ENCODE measurements at places on chromosomes 1 and 21.

DNA sequence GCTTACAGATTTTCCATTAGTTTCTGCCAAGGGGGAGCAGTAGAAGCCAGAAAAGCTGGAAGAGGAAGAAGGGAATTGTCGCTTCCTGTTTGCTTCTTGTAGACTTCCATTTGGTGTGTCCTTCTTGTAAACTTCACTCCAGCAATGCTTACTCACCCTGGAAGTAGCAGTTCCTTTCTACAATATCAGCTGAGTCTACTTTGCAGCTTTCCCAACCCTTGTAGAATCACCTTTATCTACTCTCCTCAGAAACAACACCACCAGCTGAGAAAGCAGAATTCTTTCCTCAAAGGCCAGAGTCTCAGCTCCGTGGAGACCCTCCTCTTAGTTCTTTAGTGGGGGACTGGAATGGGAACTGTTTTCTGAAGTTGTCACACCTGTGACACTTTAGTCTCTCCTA lies 1136.7 kb upstream of the TMPRSS15 start:
- DNase-seq = no peak

GRCh38 chr1:199612976-199613774 lies 414.3 kb upstream of the NR5A2 start:
- DNase-seq = peak; percentile 90

GRCh38 chr1:240138867-240139266 lies 47.2 kb downstream of the FMN2 start:
- DNase-seq = no peak

DNA sequence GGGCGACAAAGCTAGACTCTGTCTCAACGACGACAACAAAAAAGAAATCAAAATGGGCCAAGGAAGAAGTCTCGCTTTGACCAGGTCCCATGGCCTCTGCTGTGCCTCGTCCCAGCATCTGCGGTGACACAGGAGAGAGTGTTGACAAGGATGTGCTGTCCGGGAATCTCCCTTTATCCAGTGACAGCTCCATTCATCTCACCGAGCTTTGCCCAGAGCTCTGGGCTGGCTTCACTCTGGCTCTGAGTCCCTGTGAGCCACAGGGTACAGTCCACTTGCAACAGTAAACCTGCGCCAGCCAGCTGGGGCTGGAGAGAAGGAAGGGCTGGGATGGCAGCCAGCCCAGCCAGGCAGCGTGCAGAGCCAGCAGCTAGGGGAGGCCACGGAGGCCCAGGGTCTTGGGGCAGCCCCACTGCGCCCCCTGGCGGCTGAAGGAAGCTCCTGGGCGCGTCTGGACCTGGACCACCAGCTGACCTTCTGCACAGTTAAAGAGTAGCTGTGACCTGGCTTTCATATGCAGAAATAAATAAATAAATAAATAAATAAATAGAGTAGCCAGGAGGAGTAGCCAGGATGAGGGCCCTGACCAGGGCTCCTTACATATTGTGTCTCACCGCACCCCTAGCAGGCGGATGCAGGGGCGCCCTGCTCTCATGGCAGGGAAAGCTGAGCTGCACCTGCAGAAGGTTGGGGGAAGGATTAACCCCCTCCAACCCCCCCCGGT lies 29.7 kb downstream of the ENO1 start:
- peak; percentile 86 for DNase-seq

DNA sequence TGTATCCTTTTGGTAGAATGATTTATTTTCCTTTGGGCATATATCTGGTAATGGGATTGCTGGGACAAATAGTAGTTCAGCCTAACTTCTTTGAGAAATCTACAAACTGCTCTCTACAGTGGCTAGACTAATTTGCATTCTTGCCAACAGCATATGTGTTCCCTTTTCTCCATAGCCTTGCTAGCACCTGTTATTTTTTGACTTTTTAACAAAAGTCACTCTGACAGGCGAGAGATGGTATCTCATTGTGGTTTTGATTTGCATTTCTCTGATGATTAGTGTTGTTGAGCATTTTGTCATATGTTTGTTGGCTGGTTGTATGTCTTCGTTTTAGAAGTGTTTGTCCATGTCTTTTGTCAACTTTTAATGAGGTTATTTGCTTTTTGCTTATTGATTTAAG lies 99.8 kb downstream of the UCK2 start:
- DNase-seq = no peak

- no peak for DNase-seq
These were observed 131.1 kb downstream of the NEK7 start for GRCh38 chr1:198287916-198288315.

GRCh38 chr1:82032068-82032467 lies 231.3 kb downstream of the ADGRL2 start:
- no peak for DNase-seq

DNA sequence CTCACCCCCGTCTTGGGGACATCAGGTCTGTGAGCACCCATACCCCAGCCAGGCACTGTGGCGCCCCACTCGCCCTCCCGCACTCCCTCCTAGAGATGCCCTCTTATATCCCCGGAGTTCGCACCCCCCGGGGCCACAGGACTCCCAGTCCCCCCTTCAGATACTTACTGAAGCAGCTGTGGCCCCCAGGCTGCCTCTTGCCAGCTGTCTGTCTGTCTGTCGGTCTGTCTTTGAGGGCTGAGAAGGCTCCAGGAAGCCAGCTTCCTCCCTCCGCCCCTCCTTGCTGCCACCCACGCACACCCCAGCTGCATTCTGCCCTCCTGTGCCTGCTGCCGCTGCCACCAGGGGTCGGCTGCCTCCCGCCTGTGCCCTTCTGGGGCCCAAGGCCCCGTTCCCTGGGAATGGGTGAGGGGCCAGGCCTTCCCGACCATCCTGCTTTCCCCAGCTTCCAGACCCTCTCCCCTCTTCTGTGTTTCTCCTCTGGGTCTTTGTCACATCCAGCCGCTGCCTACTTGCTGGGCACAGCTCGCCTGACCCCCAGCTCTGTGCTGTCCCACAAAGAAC lies at the start of gene PTPN7:
Gene PTPN7, minus strand, starts transcription at position 226 of the 564 bp plus-strand sequence. CDS start 1,200 bp downstream, outside the sequence.
- no peak for DNase-seq

DNA sequence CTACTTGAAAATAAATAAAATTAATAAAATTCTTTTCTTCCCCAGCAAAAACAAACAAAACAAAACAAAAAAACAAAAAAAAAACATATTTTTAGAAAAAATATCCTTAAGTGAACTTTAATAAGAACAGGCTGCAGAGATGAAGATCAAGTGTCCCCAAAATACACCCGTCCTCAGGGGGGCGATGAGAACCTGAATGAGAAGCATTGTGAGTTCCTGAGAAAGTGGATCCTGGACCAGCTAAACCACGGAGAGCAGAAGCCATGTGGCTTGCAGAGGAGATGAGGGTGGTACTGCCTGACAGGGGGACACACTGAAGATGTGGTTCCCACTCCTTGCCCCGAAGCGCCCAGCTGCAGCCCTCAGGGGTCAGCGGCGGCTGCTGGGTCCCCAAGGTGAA lies 89.3 kb downstream of the ITPKB start:
- DNase-seq = peak; percentile 24

DNA sequence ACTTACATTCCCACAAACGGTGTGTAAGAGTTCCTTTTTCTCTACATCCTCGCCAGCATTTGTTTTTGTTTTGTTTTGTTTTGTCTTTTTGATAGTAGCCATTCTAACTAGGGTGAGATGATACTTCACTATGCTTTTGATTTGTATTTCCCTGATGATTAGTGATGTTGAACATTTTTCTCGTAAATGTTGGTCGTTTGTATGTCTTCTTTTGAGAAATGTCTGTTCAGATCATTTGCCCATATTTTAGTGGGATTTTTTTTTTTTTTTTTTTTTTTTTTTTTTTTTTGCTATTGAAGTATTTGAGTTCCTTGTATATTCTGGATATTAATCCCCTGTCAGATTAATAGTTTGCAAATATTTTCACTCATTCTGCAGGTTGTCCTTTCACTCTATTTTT lies 19.2 kb upstream of the GPR161 start:
- no peak for DNase-seq

GRCh38 chr1:226429858-226430715 lies 22.2 kb upstream of the PARP1 start:
- no peak for DNase-seq

- no peak for DNase-seq
These were observed 9.9 kb upstream of the TTC22 start for GRCh38 chr1:54811066-54811465.

DNA sequence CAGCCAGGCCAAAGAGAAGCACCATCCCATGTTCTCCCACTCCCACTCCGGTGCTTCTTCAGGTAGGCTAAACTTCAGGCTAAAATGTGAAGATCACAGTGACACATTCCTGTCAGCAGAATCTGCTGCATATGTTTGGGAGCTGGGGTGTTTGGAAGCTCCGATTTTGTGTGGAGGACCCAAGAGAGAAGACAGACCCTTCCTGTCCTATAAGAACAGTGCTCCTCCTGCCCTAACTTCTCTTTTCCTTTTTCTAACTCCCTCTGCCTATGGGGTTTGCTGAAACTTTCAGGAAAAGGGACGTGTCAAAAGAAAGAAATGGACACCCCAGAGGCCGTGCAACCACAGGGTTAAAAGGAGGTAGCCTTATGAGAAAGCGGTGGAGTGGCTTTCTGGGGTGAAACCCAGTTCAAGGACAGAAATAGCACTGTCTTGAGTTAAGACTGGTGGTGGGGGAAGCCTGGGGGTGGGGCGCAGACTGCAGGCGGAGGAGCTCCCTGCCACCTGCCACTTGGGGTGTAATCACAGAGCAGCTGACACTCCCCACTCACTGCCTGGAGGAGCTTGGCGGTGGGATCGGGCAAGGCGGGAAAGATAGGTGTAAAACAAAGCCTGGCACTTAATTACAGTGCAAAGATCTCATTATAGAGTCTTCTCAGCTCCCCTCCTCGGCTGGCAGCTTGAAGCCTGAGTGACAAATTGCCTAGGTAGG lies 645 bp upstream of the TLR5 start:
- DNase-seq = no peak

DNA sequence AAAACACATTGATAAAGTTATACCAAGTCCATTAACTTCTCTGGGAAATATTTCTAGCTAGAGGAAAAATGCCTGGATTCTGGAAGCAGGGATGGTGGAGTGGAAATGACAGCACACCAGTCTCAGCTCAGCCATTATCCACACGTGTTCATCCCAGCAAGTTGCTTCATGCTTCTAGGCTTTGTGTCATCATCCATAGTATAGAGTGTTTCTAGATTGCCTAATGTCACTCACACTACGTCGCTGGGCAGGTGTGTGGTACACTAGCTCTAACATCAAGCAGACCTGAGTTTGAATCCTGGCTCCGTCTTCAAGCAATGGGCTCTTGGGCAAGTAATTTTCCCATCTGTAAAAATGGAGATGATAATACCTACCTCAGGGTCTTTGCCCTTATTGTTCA lies 326.3 kb downstream of the PBX1 start:
- no peak for DNase-seq

DNA sequence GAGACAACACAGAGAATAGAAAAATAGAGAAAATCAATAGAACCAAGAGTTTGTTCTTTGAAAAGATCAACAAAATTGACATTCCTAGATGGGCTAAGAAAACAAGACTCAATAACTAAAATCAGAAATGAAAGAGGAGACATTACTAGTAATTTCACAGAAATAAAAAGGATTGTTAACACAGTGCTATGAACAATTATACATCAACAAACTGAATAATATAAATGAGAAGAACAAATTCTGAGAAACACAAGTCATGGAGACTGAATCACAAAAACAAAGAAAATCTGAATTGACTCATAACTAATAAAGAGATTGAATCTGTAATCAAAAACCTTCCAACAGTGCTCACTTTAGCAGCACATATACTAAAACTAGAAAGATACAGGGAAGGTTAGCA lies 51.6 kb upstream of the TTC39A start:
- DNase-seq = no peak

DNA sequence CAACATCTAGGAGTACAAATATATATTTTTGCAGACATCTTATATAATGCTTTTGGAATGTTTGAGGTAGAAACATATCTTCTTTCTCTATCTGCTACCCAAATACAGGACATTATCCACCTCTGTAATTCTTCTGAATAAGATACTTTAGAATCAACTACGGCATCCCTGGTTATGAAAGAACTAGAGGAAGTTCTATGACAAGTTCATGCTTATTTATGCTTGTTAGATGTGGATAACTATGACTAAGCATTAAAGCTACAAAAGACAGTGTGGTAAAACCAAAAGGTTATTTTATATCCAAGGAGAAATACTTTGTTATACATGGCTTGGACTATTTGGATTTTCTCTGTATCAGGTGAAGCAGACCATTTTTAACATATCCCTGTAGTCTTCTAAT lies 894.0 kb downstream of the KCNT2 start:
- DNase-seq = no peak

GRCh38 chr21:29406385-29406784 lies 107.7 kb downstream of the BACH1 start:
- DNase-seq = no peak

DNA sequence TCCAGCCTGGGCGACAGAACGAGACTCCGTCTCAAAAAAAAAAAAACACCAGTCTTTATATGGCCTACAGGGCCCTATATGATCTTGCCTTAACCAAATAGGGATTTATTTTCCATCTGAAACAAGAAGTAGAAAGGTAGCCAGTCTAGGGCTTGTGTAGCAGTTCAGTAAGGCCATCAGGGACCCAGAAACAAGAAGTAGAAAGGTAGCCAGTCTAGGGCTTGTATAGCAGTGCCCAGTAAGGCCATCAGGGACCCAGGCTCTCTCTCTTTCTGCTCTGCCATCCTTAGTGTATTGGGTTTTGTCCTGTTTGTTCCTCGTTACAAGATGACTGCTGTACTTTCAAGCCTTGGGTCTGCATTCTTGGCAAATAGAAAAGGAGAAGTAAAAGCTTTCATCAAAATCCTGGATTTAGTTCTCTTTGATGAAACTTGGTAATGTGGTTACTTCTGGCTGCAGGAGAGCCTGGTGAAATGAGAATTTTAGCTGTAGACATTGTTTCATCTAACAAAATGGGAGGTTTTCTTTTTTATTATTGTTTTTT lies 46.1 kb downstream of the PKN2 start:
- no peak for DNase-seq

DNA sequence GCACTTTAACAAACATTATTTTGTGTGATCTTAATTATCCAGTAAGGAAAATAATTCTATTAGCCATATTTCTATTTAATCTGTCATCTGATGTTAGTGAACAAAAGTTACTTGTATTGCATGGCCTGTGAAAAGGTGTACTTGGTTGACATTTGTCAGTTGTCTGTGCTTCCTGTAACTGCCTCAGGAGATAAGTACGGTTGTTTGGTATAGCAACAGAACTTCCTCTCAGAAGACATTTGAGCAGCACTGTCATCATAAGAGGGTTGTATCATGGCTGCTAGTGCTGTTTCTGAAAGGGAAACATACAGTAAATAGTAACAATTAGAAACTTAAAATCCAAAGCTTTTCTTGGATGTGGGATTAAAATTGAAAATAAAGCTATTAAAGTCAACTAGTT lies 3.4 kb downstream of the BLZF1 start:
- DNase-seq = no peak

GRCh38 chr1:19597496-19598309 lies 46.4 kb upstream of the NBL1 start:
- DNase-seq = peak; percentile 44

Measured in ACHN (cell line).